NCI-H510A (cell line): ENCODE measurements at places on chromosomes 3 and 15.

- DNase-seq: no peak
Measured at GRCh38 chr3:186012137-186012536, 74.3 kb upstream of the TRA2B start.

- no peak for DNase-seq
Measured at GRCh38 chr15:36911322-36911944, 188.9 kb downstream of the MEIS2 start.

- DNase-seq: no peak
Measured at GRCh38 chr15:88299497-88299896, 43.0 kb upstream of the NTRK3 start.

DNA sequence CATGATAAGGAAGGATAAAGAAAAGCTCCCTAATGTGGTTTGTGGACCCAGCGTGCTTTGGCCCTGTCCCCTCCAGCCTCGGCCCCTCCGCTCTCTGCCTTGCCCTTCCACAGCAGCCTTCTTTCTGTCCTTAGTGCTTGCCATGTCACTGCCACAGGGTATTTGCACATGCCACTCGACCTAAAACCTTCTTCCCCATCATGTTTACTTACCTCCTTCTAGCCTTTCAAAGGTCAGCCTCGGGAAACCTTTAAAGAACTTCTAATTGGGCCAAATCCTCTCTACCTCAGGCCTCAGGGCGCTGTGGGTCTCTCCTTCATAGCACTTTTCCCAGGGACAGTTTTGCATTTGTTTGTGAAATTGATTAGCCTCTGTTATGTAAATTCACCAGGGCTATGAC, 73.0 kb downstream of the SCN11A start:
- DNase-seq: no peak

DNA sequence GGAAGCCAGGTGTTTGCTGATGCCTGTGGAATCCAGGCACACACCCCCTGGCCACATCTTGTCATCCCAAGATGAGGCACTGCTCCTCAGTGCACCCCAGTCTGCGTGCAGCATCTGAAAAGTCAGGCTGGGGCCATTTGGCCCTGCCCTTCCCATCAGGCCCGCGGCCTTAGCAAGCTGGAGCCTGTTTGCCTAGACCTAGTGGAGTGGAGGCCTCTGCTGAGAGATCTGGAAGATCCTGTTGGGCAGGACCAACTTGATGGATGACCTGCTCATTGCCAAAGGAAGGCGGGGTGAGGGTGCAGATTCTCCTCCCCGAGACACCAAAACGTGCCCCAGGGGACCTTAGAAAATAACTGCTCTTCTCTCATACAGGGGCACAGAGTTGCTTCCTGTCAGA, 220.2 kb downstream of the SHQ1 start:
- DNase-seq: peak; percentile 50

DNA sequence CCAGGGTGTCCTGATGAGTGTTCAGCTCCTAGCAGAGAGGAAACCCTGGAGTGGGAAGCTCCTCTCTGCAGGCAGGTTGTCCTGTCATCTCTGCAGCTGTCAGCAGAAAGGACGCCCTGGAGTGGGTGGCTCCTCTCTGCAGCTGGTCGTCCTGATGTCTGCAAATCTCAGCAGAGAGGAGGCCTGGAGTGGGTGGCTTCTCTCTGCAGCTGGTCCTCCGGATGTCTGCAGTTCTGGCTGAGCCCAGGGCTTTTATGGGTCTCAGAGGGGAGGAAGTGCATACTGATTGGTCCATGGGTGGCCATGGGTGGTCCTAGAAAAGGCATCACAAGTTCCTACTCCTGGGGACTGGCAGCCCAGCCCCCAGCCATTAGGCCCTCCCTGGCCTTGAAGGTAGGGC, 102.6 kb upstream of the BNIP2 start:
- DNase-seq: peak; percentile 74

DNA sequence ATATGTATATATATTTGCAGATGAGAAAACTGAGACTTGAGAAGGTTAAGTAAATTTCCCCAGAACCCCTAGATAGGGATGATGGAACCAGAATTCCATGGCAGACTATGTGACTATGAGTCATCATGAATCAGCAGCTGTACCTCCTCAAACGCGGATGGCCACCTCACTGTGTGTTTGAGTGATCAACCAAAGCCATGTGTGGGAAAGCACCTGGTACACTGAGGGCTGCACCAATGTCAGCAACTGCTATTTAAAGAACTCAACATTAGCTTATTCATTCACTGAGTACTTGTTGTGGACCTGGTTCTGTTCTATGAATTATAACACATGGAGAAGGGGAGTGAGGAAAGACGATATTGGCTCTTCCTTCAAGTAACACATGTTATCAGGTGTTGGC, 377.0 kb downstream of the GAP43 start:
- no peak for DNase-seq

DNA sequence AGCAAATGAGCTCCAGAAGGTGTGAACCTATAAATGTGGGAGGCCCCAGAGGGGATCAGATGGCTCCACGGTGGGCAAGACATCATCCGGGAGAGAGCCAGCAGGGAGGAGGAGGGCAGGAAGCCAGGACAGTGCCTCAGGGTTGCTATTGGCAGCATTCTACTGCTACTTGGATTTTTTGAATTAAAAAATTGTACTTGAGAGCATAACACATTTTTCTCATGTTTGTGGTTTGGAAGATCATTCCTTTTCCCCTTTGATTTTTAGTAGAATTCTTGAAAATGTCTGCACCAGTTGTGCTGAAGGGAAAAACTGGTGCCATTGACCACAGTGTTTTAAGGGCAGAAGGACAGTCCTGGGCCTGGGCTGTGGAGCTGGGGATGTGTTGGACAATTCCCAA, 59.2 kb downstream of the LYZL4 start:
- DNase-seq: no peak

- DNase-seq: no peak
Measured at GRCh38 chr3:128560768-128561167, 67.8 kb upstream of the GATA2 start.

- DNase-seq: no peak
Measured at GRCh38 chr3:151777880-151778279, 36.0 kb upstream of the AADAC start.

DNA sequence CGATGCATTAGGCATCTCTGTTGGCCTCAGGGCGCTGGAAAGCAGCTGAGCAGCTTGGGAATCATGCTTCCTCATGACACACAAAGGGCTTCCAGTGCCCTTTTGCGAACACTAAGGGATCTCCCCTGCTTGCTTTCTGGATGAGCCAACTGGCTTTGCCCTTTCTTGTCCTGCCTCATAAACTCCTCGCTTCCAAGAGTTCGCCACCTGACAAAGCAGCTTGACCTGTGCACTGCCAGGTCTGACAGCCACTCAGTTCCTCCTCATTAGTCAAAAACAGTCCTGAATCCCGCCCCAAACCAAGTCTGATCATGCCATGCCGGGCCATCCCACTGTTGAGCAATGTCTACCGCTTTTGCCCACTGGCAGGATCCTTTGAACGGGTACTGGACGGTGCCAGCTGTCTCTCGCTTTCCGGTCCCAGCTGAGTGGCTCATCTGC, 265.4 kb upstream of the LYSMD4 start:
- no peak for DNase-seq

GRCh38 chr15:70526221-70526973, 237.0 kb downstream of the UACA start:
- DNase-seq: peak; percentile 57

DNA sequence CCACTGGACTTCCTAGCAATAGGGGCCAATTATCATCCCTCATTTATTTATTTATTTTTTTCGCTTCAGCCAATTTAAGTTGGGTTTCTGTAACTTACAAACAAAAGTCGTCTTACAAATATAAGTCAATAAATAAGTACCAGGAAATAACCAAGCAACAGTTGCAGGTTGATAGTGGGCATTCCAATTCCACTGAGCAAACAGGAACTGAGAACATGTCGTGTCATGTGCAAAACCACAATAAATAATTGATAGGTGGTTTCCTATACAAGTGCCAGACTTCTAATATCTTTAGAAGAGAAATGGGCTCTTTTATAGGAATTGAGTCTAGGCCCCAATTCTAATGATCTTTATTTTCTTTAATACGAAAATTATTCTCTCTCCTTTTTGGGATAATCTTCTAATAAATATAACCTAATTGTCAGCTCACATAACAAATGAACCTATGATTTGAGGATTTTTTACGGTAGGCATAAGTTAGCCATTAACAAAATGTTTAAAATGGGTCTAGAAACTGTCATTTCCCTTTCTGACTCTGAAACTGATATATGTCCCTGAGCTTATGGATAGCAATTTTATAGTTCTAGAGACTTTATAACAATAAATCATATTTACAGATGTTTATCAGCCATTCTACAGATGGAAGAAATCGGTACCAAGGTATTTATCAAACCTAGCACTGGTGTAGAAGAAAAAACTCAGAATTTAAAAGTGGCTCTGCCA, 571.8 kb downstream of the FOXP1 start:
- no peak for DNase-seq

DNA sequence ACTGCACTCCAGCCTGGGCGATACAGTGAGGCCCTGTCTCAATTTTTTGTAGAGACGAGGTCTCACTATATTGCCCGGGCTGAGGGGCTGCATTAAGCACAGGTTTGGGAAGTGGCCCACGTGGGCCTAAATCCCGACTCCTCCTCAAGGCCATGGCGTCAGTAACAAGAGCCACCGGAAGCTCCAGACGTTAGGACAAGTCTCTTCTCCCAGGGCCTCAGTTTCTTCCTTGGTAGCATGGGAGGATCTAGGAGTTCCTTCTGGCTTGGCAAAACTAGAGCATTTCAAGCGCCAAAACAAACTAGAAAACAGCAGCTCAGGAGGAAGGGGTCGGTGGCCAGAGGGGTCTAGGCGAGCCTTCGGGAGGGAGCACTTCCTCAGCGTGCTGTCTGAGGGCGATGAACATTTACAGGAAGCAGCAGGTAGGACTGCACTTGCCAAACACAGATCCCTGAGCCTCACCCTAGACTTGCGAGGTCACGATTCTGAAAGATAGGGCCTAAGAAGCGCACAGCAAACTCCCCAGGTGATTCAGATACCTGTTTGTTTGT, 536 bp downstream of the SNAPC5 start:
- no peak for DNase-seq

DNA sequence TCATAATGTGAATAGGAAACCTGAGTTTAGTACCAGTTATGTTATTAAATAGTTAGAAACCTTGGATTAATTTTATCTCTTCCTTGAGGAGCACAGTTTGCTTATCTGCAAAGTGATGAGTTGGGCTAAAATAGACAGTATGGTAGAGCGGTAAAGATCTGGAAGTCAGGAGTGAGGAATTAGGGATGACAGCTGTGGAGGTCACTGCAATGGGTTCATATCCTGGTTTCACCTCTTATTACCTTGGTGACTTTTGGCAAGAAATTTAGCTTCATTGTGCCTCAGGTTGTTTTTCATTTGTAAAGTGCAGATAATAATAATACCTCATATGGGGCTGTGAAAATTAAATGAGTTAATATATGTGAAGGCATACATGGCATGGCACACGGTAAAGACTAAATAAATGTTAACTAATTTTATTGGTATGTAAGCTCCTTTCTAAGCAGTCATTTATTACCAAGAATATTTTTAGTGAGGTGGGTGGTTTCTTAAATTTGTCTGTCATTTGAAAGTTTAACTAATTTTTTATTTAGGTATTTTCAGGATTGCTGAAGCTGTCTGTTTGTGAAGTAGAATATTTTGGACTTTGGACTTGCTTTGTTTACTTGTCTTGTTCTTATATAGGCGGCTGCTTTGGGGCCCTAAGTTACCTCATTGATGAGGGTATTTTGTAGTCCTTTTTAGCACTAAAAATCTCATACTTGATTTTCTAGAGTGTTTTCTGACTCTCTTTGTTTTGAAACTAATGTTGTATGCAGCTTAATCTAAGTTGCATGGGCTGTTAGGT, 41.8 kb downstream of the SLMAP start:
- DNase-seq: no peak

- no peak for DNase-seq
Measured at GRCh38 chr3:143559296-143559695, 289.0 kb downstream of the SLC9A9 start.

GRCh38 chr3:196662711-196663571, 23.4 kb downstream of the NRROS start:
- no peak for DNase-seq

DNA sequence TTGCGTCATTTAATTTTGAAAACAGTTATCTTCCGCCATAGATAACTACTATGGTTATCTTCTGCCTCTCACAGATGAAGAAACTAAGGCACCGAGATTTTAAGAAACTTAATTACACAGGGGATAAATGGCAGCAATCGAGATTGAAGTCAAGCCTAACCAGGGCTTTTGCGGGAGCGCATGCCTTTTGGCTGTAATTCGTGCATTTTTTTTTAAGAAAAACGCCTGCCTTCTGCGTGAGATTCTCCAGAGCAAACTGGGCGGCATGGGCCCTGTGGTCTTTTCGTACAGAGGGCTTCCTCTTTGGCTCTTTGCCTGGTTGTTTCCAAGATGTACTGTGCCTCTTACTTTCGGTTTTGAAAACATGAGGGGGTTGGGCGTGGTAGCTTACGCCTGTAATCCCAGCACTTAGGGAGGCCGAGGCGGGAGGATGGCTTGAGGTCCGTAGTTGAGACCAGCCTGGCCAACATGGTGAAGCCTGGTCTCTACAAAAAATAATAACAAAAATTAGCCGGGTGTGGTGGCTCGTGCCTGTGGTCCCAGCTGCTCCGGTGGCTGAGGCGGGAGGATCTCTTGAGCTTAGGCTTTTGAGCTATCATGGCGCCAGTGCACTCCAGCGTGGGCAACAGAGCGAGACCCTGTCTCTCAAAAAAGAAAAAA, 1.2 kb downstream of the B2M start:
- peak; percentile 26 for DNase-seq

- no peak for DNase-seq
Measured at GRCh38 chr15:66815318-66815717, 113.3 kb downstream of the SMAD6 start.

GRCh38 chr3:135532021-135532420, 433.5 kb upstream of the PPP2R3A start:
- DNase-seq: peak; percentile 76

DNA sequence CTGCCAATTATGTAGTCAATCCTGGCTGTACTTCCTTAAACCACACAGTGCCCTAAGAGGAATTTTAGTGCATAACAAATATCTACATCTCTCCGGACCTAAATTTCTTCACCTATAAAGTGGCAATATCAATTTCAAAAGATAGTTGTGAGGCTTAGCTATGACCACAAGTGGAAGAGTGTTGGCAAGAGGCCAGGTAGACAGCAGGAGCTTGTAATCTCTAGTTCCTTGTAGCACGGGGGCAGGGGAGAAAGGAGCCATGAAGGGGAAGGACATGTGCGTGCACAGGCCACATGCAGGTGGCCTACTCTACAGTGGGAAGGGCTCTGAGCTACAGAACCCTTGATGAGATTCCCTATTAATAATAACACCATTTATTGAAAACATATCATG, 269.7 kb downstream of the ABHD5 start:
- peak; percentile 32 for DNase-seq

- no peak for DNase-seq
Measured at GRCh38 chr15:89680282-89680873, 1.2 kb upstream of the PLIN1 start.

GRCh38 chr15:47932261-47932660, 188.5 kb upstream of the SLC24A5 start:
- DNase-seq: no peak
